Activated T-cell treated with anti-CD3 and anti-CD28 coated beads for 24 hours (primary cell): ENCODE measurements at places on chromosomes 16 and 17.

DNA sequence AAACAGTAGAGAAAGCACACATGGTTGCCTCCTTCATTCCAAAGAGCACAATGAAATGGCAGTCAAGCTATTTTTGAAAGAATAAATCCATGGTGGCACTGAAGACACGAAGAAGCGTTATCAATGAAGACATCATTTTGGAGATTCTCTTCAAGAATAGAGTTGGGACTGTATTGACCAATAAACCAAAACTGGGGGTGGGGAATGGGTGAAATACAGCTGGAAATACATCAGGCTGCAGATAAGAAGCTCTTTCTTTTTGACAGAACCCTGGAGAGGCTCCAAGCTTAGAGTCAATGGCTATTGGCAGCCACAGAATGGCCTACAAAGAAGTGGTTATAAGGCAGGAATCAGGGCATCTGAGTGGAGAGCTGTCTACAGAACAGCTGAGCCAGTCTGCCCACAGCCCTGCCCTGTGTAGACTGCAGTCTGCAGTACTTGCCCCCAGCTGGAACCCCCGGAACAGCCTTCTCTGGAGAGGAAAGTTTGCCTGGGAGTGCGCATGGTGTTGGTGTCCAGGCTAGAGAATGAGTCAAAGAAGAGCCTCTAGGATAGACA lies 100.4 kb downstream of the STX8 start:
- no peak for DNase-seq

GRCh38 chr17:60664022-60664421 lies 13.6 kb upstream of the BCAS3 start:
- DNase-seq = no peak

DNA sequence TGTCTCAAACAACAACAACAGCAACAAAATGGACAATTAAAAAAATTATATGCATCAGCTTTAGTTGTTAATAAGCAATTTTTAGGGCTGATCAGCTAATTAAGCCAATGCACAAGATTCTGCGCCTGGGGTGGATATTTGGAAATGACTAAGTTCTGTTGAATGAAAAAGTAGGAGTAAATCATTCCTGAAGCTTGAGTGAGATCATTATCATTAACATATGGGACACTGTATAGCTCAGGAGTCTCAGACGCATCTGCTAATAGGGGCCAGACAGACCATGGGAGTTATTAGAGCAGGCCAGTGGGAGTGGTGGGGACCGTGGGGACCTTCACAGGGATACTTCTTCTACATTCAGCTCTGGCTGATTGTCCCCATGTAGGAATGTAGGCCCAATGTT lies 22.8 kb downstream of the IRX5 start:
- DNase-seq = no peak

- DNase-seq = no peak
Measured at GRCh38 chr16:82603784-82604411, 22.9 kb upstream of the CDH13 start.

- DNase-seq = no peak
Measured at GRCh38 chr17:57788725-57789124, 43.6 kb upstream of the CCDC182 start.

DNA sequence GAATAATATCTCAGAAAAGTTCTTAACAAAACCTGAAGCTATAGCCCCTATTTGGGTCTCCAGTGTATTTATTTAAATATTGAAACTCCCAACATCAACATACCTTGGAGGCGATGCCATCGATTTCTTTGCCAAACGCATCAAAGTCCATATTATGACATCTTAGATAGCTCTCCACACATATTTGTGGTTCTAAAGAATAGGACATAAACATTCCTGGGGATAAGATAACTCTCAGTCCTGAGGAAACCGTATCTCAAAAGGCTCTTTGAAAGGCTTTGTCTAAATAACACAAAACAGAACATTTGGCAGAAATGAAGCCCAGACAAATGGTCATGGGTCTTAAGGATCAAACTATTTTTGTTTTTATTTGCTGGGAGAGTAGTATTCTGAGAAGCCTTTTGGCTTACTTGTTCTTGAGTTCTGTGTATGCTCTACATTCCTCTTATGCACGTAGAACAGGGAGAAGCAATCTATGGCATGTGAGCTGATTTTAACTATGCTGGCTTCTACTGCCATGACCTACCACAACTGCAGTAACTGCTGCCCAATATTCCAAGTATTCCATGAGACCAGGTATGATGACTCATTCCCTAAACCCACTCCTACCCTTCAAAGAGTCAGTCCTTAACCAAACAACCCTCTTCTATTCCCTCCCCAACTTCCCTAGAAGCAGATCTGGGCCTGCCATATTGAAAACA lies 279.0 kb upstream of the ZFHX3 start:
- no peak for DNase-seq
